ENCODE measurements at places on chromosomes 1 and 21.

DNA sequence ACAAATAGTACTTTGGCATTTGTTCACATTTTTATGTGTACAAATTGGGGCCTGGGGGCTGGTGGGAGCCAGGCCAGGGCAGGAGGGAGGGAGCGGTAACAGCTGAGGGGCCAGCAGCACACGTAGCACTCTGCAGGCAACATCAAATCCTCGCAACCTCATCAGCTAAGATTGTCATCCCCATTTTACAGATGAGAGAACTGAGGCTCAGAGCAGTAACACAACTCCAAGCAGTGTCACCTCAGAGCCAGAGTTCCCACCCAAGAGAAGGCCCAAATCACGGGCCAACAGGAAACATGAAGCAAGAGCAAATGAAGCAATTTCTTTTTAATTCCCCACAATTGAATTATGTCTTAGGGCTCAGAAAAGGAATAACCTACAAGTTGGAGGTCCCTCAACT lies 14.1 kb downstream of the IFFO2 start:
- no peak for DNase-seq

DNA sequence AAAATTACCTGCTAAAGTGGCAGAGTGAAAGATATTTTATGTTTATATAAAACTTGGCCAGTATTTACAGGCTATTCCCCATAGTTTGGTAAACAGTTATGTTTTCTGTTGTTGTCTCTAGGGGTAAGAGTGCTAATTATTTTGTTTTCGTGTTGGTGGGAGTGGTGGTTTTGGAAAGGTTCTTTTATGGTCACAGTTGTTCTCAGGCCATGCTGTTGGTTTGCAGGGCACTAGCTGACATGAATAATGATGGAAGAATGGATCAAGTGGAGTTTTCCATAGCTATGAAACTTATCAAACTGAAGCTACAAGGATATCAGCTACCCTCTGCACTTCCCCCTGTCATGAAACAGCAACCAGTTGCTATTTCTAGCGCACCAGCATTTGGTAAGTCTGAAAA lies 92.5 kb downstream of the ITSN1 start:
- DNase-seq = no peak

DNA sequence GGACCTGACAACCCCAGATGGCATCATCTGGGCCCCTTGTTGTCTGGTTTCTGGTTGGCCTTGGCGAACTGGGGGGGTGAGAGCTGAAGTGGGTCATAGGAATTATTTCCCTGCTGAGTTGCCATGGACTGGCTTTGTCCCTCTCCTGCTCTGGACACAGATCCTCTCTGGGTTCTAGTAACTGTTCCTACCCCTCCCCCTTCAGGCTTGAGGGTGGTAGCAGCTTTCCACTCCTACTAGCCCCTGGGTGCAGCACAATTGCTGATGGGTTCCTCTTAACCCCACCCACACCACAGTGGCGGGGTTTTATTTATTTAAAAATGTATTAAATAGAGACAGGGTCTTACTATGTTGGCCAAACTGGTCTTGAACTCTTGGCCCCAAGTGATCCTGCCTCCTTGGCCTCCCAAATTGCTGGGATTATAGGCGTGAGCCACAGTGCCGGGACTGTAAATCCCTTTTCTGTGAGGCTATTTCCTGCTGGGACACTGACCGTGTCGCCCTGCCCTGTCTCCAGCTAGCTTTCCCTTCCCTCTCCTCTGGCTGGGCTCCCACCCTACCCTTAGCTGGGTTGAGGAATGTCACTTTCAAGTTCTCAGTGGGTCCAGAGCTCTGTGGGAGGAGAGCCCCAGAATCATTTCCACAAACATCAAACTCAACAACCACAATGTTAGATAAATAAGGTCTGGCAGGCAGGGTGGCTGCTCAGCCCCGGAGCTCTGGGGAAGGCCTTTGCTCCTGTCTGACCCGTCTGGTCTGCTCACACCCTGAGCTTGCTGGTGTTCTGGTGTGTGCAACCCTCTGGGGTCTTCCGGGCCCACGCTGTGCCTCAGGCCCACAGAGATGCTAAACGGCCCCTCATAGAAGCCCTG lies 112.7 kb upstream of the WNT4 start:
- no peak for DNase-seq

DNA sequence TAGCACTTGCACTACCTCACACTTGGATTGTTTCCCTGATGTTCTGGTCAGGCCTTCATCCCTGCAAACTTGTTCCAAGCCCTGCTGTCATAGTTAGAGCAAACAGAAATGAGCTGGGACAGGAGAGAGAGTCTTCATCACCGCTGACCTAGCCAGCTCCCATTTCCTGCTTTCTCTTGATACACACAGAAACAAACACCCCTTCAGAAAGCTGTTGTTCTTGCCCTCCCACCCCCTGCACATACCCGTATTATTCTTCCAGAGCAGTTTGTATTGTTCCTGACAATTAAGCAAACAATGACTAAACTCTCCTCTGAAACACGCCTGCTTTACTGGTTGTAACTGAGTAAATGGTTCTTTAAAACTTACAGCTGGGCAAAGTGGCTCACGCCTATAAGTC lies 2.9 kb upstream of the SYT2 start:
- no peak for DNase-seq

DNA sequence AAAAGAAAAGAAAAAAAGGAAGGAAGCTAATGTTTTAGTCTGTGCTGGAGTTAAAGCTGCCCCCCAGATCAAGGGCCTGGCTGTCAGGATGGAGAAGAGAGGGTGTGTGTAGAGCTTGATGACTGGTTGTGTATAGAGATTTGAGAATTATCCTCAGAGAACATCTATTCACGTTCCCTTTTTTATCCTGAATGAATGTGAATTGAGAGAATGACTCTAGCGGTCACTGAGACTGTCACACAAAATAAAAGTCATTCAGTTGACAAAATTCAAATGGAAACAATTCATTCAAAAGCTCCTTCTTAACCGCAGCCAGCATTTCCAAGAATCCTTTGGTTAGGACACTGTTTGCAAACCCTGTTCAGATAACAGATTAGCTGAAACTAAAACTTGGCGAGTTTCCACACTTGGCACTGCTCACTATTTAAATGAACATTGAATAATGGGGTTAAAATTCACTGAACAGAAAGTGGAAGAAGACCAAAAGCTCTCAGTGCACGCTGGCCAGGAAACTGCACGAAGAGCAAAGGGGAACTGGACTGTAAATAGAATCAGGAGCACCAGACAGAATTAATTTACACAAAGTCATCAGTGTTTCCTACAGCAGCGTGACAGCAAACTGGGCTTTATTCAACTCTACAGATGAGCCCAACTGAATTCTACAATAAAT lies 13.6 kb upstream of the FAM89A start:
- DNase-seq = no peak

- no peak for DNase-seq
Measured at GRCh38 chr1:53371121-53371666, 43.3 kb upstream of the LRP8 start.

- DNase-seq = no peak
Measured at GRCh38 chr1:54137534-54138061, 15.2 kb downstream of the CDCP2 start.

GRCh38 chr1:175543447-175543846 lies 199.9 kb downstream of the TNR start:
- no peak for DNase-seq

DNA sequence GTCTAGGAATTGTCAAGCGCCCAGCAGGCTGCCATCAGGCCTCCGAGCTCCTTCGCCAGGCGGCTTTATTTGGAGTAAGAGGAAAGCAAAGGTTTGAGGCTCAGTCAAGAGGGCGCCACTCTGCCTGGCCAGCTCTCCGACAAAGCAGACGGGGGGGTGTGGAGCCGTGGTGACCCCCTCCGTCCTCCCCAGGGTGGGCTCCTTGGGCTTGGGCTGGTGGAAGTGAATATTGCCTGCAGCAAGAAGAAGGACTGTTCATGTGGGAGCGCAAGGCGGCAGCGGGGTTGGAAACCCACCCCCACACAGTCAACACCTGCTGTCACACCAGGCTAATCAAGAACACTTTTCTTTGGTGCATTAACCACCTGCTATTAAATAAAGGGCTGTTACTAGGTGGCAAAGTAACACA lies 14.6 kb downstream of the EPHX1 start:
- DNase-seq = no peak

DNA sequence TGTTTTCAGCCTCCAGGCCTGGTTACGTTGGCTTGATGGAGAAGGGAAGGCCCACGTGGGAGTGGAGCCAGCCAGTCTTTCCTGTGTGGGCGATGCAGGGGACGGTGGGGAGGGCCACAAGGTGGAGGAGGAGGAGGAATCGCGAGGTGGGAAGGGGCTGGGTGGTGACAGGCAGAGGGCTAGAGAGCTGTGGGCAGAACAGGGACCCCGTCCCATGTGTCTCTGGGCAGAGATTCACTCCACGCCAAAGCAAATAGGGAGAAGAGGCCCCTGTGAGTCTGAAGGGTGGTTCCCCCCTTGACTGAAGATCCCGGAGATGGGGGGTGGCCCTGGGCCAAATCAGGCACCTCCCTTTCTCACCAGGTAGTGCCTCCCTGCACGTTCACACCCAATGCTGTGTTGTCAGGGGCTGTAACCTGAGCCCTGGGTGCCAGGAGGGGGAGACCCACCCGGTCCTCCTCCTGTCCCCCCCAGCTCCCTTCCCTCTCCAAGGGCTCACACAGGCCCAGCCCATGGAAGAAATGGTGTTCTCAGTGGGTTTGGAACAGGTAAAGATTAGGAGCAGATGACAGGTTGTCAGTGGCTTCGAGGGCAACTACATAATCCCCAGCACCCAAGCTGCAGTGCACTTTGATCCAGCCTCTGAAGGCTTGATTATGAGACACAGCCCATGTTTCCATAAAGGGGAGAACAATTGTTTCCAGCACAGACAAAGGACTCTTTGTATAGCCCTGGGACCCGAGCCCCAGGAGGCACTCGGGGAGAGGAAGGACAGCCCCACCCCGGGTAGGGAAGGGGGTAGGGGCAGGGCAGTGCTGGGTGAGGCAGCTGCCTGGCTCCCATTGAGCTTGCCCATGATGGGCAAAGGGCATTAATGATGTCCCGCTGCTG lies 37.7 kb upstream of the GPR37L1 start:
- no peak for DNase-seq

GRCh38 chr1:9282696-9282955 lies 10.1 kb upstream of the SPSB1 start:
- DNase-seq = no peak

DNA sequence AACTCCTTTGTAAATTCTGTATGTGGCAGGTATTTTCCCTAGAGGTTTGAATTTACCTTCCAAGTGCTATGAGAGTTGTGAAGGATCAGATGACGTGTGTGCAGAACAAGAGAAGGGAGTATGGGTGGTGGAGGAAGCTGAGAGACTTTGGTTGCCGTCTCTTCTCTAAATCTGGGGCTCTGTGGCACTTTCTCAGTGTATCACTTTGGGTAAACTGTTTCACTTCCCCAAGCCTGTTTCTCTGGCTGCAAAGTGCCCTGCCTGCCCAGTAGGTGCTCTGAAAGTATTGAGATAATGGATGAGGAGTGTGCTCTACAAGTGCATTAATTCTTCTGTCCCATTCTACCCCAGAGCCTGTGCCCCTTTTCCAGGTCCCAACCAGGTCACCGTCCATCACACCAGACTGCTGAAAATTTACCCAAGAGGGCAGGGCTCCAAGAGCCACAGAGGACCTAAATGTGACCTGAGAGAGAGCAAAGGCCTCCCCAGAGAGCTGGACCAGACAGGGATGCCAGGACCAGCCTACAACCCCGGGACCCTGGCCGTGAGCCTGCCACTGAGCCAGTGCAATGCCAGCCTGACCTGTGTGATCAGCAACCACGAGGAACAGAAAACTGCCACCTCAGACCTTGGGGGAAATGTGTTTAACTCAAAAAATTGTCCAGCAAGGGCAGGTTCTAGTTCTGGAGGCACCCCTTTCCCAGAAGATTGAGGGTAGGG lies 131.6 kb upstream of the ETV3 start:
- no peak for DNase-seq

DNA sequence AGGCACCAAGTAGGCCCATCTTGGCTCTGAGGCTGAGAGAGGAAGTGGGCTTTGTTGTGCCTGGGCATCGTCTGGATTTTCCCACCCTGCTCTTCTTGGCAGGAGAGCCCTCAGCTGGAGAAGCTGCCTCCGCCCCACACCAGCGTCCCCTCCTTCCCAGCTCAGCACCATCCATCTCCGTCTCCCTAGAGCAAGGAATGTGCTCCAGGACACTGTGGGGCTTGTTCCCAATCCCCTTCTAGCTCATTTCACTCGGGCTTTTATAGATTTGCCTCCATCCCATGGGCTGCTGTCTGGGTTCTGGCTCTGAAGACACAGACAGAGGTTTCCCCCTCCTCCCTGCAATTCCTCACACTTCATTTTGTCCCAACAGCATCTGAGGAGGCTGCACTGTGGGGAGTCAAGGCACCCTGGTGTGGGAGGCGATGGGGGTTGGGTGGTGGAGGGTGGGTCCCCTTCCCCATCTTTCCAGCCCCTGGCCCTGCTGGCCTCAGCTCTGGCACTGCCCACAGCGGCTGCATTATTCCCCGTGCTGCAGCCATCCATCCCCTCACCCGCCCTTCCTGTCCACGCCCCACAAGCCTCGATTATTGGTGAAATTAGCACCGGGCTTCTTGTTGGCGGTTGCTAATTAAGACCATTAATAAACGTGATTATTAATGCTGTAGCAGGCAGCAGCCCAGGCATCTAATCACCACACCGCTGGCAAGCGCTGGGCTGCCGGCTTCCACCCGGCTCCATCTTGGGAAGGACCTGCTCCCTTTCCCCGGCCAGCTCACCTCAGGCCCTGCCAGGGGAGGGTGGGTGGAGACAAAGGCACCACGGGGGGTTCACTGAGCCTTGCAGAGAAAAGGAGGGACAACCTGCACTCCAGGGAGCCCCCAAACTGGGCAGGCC lies 21.7 kb downstream of the RHBG start:
- no peak for DNase-seq

DNA sequence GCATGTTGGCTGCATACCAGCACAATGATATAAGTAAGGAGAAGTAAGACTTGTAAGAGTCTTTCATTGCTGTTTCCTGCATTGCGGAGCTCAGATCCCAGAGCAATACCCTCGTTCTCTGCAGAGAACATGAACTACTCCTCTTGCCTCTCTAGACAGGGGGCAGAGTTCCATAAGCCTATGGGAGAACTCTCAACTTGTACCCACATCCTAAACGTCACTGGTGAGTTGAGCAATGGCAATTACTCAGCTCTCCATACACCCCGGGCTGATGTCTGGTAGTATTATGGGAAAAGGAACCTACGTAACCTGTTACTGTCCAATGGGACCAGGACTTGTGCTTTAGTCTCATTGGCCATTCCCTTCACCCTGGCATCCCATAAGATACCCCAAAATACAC lies 27.3 kb upstream of the ZNF496 start:
- DNase-seq = no peak

GRCh38 chr1:92736395-92736794 lies 48.5 kb downstream of the EVI5 start:
- DNase-seq = no peak

DNA sequence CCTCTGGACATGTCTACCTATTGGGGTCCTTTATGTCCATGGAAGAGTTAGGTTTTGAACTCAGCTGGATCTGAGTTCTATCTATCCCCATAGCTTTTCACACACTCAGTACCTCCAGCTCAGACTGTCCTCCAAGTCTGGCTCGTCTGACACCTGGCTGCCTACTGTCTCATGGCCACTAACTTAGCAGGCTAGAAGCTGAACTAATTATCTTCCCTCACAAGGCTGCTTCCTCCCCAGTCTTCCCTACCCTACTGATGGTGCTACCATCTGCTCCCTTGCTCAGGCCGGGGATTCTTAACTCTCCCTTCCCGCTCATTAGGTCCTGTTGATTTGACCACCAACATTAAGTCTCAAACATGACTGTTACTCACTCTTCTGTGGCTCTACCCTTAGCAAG lies 13.4 kb downstream of the VANGL2 start:
- DNase-seq = no peak

All from activated naive CD4-positive, alpha-beta T cell treated with Interleukin-2 at 50 U/mL for 16 hours (primary cell).